ENCODE measurements at places on chromosomes 4 and X.

- peak; percentile 16 for DNase-seq
Measured at GRCh38 chr4:40916880-40917279, 167.1 kb downstream of the NSUN7 start.

- no peak for DNase-seq
Measured at GRCh38 chr4:5365071-5366008, 314.1 kb downstream of the STK32B start.

GRCh38 chrX:53160297-53160983 is 64.6 kb downstream of the KDM5C start:
- no peak for DNase-seq

DNA sequence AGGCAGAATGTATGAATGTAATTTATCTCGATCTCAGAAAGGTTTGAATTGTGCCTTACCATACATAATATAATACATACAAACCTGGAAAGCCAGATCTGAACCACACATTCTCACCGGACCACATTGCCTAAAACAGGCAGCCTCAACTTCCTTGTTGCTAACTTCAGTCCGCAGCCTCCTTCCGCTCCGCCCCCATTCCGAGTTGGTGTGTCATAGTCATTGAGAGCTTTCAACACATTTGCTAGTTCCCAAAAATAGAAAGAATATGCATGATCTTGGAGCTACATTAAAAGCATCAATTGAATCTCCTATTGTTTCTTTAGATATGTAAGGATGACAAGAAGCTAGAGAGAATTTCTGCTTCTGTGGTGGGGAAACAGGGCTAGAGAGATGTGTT is 127.2 kb downstream of the ARHGEF9 start:
- peak; percentile 1 for DNase-seq

GRCh38 chr4:115259642-115260041 is 146.2 kb upstream of the NDST4 start:
- DNase-seq: no peak

- DNase-seq: no peak
Measured at GRCh38 chrX:27884654-27885053, 76.9 kb downstream of the MAGEB10 start.

DNA sequence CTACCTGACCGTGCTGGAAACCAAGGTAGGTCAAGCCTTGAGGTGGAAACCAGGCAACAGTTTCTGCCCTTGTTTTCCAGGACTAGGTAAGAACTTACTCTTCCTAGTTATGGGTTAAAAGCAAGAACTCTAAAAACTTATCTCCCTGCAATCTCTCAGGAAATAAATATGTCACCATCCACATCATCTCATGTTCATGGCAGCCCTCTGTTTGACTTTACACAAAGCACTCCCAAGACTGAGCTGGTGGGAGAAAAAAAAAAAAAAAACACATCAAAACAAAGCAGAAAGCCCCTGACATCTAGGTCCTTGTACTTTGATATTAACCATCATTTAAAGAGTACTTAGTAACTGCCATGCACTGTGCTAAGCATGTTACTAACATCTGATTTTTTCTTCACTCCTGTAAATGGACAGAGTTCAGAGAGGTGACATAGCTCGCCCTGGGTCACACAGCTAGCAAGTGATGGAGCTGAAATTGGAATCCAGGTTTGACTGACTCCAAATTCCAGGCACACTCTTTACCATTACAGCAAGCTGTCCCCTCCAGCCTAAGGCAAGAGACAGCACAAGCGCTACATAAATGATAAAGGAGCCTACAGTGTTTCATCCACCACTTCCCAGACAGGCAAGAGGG is 102.8 kb upstream of the NOCT start:
- no peak for DNase-seq

DNA sequence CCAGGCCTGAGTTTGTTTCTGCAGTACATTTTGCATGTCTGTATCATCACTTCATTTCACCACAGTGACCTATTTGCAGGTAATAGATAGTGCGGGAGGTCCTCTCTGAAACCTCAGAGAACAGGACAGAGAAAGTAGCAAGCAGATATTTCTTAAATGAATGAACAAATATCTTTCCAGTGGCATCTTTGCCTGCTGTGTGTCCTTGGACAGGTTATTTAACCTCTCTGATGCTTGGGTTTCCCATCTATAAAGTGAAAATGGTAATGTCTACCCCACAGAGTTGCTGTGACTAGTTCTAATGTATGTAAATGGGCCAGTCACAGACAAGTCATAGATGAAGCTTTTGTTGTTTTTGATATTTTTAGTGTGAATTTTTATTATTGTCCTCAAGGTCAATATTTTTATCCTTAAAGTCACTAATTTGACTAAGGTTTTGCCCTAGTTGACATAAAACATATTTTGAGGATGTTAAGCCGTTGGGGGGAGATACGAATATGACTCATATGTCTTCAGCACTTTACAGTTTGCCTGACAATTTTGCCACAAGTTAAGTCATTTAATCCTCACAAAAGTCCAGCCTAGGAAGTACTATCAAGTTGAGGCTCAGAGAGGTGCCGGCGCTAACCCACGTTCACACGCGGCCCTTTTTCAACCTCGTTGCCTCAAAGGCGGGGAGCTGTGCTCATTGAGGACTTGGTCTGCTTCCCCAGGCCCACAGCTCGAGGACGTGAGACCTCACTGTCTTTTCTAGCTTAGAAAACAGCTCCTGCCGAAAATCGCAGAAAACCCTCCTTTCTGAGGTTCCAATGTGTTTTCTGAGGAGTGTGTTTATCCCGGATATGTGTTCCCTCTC is 126.7 kb upstream of the STX18 start:
- no peak for DNase-seq

- DNase-seq: no peak
Measured at GRCh38 chr4:70670332-70671014, 4.2 kb upstream of the JCHAIN start.

DNA sequence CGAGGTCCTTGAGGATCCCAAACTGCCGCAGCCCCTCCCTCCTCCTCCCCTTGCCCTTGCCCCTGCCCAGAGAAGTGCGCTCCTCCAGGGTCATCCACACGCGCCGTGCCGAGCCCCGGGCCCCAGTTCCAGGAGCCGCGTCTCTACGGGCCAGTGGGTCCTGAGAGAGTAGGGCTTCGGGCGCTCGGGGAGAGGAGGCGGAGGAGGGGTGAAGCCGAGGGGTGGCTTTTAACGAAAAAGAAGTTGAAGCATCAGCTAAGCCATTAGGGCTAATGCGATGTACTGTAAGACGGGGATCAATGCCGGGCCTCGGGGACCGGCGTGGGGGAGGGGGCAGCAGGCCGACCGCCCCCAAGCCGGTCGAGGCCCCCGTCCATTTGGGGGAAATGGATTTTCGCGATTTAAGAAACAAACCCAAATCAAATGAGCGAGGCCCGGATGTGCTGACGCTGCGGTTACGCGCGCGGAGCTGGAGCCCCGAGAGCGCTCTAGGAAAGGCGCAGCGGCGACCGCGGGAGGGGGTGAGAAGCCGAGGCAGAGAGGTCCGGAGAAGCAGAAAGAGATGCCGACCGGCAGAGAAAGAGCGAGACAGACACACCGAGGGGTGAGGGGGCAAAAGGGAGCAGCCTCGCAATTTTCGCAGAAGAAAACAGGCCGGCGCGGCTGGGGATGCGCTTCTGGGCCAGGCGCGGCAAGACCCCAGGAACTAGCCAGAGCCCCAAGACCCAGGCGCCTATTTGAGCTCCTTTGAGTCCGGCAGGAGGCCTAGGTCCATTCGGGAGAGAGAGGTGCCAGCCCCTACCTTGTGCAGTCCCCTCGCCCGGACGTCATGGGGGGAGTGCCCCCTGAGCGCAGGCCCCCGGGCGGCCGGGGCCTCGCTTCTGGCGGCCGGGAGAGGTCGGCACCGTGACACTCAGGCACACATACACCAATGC is 13.6 kb downstream of the HMX1 start:
- no peak for DNase-seq

DNA sequence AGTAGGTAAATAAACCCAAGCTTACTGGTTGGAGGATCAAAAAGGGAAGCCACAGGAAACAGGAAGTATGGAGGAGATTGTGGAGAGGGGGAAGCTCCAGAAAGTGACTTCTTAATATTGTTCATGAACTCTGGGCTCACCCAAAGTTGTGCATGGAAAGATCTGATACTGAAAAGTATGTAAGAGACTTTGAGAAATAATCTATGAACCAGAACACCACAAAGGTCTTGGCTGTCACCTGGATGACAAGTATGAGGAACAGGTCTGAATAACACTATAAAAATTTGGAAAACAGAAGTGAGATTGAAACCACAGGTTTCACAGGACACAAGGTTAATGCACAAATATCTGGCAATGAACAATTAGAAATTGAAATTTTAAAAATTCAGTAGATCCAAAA is 567.4 kb downstream of the INPP4B start:
- DNase-seq: no peak

- DNase-seq: no peak
Measured at GRCh38 chrX:112614640-112615039, 65.1 kb downstream of the LHFPL1 start.

- no peak for DNase-seq
Measured at GRCh38 chrX:155995321-155995875, 2.1 kb upstream of the IL9R start.

DNA sequence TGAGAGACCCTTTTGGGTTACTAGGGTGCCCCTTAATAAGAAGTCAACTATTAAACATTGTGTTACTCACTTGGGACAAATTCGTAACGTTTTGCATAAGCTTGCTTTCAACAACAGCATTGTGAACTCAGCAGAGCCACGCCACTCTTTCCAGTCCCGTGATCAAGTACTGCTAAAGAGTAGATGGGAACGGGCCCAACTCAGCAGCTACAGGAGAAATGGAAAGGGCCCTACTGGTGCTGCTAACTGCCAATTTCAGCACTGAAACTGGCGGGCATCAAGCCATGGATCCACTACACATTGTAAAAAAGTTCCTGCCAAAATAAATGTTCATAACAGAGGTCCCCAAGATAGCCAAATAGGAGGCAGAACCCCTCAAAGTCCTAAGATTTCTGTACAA is 19.0 kb upstream of the DHX15 start:
- DNase-seq: no peak

- no peak for DNase-seq
Measured at GRCh38 chr4:122842984-122843531, 16.4 kb downstream of the FGF2 start.

DNA sequence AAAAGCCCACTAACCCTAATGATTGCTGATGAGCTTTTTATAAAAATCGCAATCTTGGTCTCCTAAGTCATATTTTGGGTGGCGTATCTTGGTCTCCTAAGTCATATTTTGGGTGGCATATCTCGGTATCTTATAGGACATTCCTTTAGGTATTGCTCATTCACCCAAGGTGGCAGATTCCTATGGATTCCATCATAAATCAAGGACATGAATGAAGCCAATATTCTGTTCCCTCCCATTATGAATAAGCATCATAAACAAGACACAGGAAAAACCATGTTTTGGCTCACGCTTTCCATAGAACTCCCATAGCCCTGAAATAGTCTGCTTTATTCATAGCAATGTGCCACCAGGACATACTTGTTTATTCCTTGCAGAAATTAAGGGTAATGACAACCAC is 95.0 kb upstream of the CD99 start:
- no peak for DNase-seq

DNA sequence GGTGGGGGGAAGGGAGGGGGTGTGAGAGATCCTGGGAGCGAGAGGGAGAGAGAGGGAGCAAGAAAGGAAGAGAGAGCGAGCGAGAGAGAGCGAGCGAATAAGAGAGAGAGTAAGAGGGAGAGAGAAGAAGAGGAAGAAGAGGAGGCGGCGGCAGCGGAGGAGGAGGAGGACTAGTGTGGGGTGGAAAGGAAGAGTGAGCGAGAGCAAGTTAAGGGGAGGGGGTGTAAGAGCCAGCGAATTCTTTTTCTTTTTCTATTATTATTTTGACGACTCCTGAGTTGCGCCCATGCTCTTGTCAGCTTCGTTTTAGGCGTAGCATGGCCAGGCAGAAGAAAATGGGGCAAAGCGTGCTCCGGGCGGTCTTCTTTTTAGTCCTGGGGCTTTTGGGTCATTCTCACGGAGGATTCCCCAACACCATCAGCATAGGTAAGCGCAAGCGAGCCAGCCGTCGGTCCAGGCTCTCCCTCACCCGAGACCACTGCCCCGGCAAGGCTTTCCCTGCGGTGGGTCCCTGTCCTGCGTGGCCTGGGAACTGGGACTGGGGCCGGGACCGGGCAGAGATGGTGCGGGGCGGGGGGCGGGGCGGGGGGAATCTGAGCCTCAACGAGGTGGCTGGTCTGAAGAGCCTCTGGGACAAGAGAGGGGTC is at the start of gene GRIA3:
GRIA3 (plus strand) TSS at position 60 of the 647 bp plus-strand sequence; CDS start at position 318, 258 bp downstream.
- DNase-seq: no peak

DNA sequence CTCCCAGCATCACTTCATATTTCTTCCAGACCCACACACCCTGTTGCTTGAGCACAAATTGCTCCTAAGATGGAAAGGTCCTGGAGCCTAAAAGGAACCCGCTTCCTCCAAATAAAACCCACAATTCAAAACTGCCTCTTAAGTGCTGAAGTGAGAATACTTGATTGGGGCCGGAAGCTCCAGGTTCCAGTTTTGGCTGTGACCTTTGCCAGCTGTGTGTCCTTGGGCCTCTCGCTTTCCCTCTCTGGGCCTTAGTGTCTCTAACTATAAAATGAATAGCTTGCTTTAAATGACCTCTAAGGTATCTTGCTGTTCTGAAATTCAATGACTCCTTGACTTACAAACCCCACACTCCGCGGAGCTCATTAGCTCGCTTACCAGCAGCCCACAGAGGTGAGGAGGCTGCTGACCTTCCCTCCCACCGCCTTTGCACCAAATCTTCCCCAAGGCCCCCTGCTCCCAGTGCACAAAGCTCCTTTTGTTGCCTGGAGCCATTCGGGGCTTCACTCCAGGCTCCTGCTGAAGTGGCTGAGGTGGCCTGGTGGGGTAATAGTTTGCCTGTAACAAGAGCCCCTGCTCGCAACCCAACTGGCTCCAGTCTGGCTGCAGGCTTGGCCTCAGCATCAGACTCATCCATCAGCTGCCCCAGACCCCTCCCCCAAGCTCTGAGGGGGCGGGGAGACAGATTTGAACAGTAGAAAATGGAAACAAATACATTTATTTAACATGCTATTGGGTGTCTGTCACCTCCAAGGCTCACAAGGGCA is 21.8 kb downstream of the STARD8 start:
- DNase-seq: no peak

DNA sequence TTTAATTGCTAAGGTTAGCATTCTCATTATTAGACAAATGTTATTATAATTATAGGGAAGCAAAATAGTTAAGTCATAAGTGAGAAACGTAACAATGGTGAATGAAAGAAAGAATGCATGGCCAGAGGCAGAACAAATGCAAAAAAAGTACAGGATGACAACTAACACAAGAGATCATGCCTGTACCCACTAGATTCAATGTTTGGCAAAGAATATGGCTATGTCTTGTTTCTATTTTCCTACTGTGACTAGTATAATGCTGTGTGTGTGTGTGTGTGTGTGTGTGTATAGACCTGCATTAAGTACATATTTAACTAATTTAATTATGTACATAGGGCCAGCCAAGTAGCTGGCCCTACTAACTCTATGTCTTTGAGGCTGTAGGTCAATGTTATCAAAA is 12.9 kb upstream of the BMP2K start:
- no peak for DNase-seq
